ENCODE measurements at places on chromosomes 1 and 21.

- no peak for DNase-seq
- H3K4me1 ChIP-seq: peaks cover 25% of the 10 kb centered on the region
- H3K27me3 ChIP-seq: no peaks in the 10 kb centered on the region
- H3K36me3 ChIP-seq: no peaks in the 10 kb centered on the region
Measured at GRCh38 chr1:91502672-91503184, 2.1 kb downstream of the CDC7 start.

DNA sequence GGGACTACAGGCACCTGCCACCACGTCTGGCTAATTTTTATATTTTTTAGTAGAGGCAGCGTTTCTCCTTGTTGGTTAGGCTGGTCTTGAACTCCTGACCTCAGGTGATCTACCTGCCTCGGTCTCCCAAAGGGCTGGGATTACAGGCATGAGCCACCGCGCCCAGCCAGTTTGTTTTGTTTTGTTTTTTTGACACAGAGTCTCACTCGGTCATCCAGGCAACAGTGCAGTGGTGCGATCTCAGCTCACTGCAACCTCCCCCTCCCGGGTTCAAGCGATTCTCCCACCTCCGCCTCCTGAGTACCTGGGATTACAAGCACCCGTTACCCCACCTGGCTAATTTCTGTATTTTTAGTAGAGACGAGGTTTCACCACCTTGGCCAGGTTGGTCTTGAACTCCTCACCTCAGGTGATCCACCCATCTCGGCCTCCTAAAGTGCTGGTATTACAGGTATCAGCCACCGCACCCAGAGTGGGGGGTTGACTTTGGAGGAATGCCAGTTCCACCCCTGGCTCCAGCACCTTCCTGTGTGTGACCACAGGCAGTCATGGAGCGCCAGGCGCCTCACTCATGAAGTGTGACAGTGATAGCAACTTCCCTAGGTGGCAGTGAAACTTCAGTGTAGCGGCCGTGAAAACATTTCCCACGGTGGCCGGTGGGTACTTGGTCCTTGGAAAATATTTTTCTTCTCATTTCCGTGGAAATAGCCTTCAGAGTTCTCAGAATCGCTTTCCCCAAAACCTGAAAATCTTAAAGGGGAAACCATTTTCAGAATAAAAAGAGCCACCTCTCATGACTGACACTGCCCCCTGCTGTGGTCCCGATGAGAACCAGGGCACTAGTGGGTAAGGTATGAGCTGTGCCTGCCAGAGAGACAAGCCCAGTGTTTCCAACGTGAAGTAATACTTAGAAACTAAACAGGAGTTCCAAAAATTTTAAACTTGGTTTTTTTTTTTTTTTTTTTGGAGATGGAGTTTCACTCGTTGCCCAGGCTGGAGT is 48.6 kb downstream of the WDR4 start:
- peaks cover 8% of the 10 kb centered on the region for H3K27me3 ChIP-seq
- H3K4me1 ChIP-seq: peaks cover 5% of the 10 kb centered on the region
- H3K4me3 ChIP-seq: no peak overlapping the region
- no peaks in the 10 kb centered on the region for H3K36me3 ChIP-seq
- H3K27ac ChIP-seq: peak overlapping the region; percentile 56
- DNase-seq: no peak

GRCh38 chr21:25457411-25457810 is 149.9 kb downstream of the MRPL39 start:
- H3K4me3 ChIP-seq: no peak overlapping the region
- H3K27ac ChIP-seq: no peak overlapping the region
- no peaks in the 10 kb centered on the region for H3K27me3 ChIP-seq
- DNase-seq: no peak

GRCh38 chr1:12475530-12475934 is 142.5 kb downstream of the DHRS3 start:
- no peak for DNase-seq
- no peak overlapping the region for H3K4me3 ChIP-seq
- peaks cover 35% of the 10 kb centered on the region for H3K36me3 ChIP-seq
- H3K4me1 ChIP-seq: peaks cover 54% of the 10 kb centered on the region

- no peaks in the 10 kb centered on the region for H3K36me3 ChIP-seq
- H3K4me1 ChIP-seq: no peaks in the 10 kb centered on the region
- H3K27ac ChIP-seq: no peak overlapping the region
- H3K4me3 ChIP-seq: no peak overlapping the region
Measured at GRCh38 chr1:208929575-208929974, 653.9 kb upstream of the CAMK1G start.

- no peak for DNase-seq
- no peak overlapping the region for H3K4me3 ChIP-seq
Measured at GRCh38 chr1:172351754-172352161, 68.7 kb upstream of the C1orf105 start.

DNA sequence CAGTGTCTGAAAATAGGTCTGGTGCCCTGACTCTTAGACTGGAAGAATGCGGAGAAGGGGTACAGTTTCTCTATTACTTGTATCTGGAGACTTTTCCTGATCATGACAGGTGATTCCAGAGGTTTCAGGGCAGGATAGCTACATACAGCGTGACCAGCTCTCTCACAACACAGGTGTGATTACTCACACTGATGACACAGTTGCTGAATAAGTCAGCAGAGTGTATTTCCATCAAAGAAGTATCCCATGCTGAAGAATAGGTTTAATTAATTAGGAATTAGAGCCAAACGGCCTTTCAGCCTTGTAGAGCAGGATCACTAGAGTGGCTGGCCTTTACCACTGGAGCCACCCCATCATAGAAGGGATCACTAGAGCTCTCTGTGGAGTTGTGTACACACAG is 298.6 kb downstream of the LMX1A start:
- no peak overlapping the region for H3K4me3 ChIP-seq
- H3K4me1 ChIP-seq: no peaks in the 10 kb centered on the region
- no peak overlapping the region for H3K27ac ChIP-seq
- no peak for DNase-seq
- no peaks in the 10 kb centered on the region for H3K27me3 ChIP-seq
- H3K36me3 ChIP-seq: no peaks in the 10 kb centered on the region

DNA sequence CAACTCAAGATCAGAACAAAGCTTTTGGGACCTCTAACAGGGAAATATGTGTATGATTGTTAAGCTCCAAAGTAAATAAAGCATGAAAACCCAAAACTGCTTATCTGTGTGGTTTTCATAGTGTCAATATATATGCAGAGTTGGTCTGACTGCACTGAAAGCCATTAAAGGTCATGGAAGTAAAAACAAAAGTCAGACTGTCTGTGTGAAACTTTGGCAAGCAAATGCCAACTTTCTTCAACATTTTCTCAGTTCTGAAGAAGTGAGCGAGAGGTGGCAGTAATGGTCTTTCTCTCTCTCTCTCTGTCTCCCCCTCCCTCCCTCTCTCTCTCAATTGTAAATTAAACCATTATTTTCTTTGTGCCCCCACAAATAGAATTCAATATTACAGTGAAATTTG is 100.1 kb upstream of the S1PR1 start:
- H3K36me3 ChIP-seq: no peaks in the 10 kb centered on the region
- H3K27me3 ChIP-seq: no peaks in the 10 kb centered on the region
- H3K4me3 ChIP-seq: no peak overlapping the region
- DNase-seq: no peak
- H3K4me1 ChIP-seq: peaks cover 32% of the 10 kb centered on the region
- peak overlapping the region; percentile 11 for H3K27ac ChIP-seq

DNA sequence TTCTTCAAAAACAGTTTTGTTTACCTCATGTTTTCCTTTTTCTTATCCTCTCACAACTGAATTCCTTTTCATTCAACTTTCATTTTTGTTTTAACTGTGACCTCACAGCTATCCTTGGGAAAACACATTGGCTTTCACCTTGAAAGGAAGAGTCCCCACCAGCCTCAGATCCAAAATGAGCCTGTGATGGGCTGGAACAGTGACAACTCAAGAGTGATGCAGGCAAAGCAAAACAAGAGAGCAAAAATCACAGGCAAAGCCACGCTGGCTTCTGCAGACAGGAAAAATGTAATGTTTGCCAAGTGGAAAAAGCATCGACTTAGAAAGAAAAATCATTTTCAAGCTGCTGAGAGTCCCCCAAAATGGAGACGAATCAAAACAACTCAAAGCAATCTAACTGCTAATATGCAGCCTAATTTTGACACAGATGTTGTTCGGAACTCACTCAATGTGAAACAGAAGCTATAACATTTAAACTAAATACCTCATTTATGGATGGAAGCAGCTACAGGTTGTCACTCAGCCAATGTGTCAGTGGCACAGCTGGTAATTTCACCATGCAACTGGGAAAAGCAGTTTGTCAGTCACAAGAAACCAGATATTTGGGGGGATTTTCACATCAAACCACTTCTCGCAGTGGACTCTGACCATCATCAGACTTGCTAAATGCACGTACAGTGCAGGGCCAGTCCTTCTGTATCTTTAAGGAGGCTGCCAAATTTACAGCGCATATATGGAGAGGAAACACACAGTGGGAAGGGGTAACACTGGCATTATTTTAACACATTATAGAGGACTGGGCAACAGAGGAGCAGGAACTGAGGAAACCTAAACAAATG is 50.7 kb downstream of the ALG14 start:
- peak overlapping the region; percentile 11 for H3K27ac ChIP-seq
- peaks cover 33% of the 10 kb centered on the region for H3K4me1 ChIP-seq
- peaks cover 21% of the 10 kb centered on the region for H3K36me3 ChIP-seq
- DNase-seq: no peak
- H3K4me3 ChIP-seq: no peak overlapping the region

GRCh38 chr1:229199261-229200243 is 71.4 kb upstream of the RAB4A start:
- DNase-seq: no peak
- H3K27ac ChIP-seq: peak overlapping the region; percentile 37
- no peak overlapping the region for H3K4me3 ChIP-seq

- H3K4me3 ChIP-seq: no peak overlapping the region
- H3K4me1 ChIP-seq: peaks cover 6% of the 10 kb centered on the region
- peaks cover 9% of the 10 kb centered on the region for H3K27me3 ChIP-seq
- no peaks in the 10 kb centered on the region for H3K36me3 ChIP-seq
Measured at GRCh38 chr1:68355614-68356013, 94.1 kb downstream of the RPE65 start.

DNA sequence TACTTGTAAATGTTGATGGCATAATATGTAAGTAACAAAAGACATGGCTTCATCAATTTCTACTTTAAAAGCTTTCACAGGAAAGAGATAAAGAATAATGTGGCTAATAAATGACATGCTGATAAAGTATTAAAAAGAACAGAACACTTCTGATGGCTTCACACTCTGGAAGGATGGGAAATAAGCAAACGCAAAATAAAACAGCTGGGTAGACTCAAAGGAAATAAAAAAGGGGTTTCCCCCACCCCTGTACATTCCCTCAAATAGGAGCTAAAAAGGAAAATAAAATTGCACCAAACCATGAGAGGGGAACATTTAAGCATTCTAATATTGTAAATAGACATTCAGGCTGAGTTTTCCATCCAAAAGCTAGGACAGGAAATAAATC is 27.0 kb upstream of the DYRK1A start:
- no peak for DNase-seq
- peaks cover 13% of the 10 kb centered on the region for H3K4me1 ChIP-seq
- no peaks in the 10 kb centered on the region for H3K27me3 ChIP-seq
- H3K36me3 ChIP-seq: no peaks in the 10 kb centered on the region
- H3K27ac ChIP-seq: no peak overlapping the region

DNA sequence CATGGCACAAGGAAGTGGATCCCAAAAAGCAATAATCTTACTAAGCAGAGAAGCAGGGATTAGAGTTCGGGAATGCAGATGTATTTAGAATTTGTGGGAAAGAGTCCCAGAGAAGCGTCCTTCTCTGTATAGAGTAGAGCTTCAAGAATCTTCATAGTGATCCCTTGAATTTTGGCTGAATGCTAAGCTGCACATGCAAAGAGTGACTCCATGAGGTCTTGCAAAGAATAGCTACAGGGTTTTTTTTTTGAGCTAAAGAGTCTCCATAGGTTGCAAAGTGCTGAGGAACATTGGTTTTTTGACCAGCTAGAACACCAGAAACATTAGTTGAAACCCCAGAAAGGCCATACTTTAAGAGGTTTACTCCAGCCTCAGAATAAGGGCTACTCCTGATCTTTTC is 206.7 kb downstream of the CTH start:
- H3K4me1 ChIP-seq: no peaks in the 10 kb centered on the region
- H3K27ac ChIP-seq: no peak overlapping the region
- no peak overlapping the region for H3K4me3 ChIP-seq
- no peaks in the 10 kb centered on the region for H3K36me3 ChIP-seq

DNA sequence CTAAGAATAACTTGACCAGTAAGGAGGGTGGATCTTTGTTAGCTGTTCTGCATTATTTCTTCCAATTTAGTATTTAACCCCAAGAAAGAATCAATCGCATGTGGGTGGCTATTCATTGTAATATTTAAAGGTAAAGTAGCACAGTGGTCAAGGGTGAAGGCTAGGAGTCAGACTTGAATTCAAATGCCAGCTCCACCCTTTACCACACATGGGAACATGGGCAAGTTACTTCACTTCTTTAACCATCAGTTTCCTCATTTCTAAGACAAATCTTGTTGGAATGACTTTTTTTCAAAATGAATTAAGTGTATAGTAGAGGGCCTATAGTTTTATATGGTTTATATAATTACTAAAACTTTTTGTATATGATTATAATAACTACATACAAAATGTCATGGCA is 71.3 kb upstream of the S1PR1 start:
- no peak overlapping the region for H3K4me3 ChIP-seq
- DNase-seq: no peak
- H3K27me3 ChIP-seq: no peaks in the 10 kb centered on the region
- H3K4me1 ChIP-seq: no peaks in the 10 kb centered on the region
- H3K27ac ChIP-seq: no peak overlapping the region
- no peaks in the 10 kb centered on the region for H3K36me3 ChIP-seq

GRCh38 chr1:238191170-238191569 is 300.4 kb upstream of the ZP4 start:
- no peaks in the 10 kb centered on the region for H3K4me1 ChIP-seq
- no peak overlapping the region for H3K27ac ChIP-seq
- no peaks in the 10 kb centered on the region for H3K36me3 ChIP-seq
- no peak overlapping the region for H3K4me3 ChIP-seq
- H3K27me3 ChIP-seq: no peaks in the 10 kb centered on the region
- DNase-seq: no peak

- H3K36me3 ChIP-seq: no peaks in the 10 kb centered on the region
- H3K4me3 ChIP-seq: no peak overlapping the region
- no peak overlapping the region for H3K27ac ChIP-seq
- no peaks in the 10 kb centered on the region for H3K27me3 ChIP-seq
- no peak for DNase-seq
Measured at GRCh38 chr1:162885265-162885664, 24.3 kb upstream of the CCDC190 start.

DNA sequence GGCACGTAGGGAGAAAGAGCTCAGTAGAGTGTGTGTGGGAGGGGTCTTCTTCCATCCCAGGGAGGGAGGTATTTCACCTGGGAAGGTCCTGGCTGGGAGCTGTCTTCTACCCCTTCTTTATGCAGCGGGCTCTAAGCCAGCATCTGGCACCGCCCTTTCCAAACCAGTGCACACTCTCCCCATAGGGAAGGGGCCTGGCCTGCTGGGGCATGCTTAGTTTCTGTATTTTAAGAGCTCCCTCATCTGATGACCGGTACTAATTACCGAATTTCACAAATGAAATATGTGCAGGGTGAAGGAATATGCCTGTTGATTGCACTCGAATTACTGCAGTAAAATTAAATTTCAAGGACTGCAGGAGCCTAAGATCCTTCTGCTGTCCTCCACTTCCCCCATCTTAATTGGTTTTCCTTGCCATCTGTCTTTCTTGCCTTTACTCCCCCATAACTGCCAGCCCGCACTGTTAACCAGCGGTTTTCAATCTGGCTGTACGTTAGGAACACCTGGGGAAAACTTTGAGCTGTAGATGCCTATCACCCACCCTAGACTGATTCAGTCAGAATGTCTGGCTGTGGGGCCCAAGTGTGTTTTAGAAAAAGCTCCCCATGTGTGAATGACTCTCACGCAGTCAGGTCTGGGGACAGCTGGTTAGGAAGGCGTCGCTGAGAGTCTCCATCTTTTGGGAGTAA is 20.1 kb downstream of the GALNT2 start:
- peaks cover 28% of the 10 kb centered on the region for H3K4me1 ChIP-seq
- H3K4me3 ChIP-seq: no peak overlapping the region
- DNase-seq: no peak

Measured in progenitor cell of endocrine pancreas (in vitro differentiated cells).